Activated naive CD4-positive, alpha-beta T cell treated with anti-CD3 and anti-CD28 coated beads, Interleukin-2, amount 50 U/mL, for 16 hours (primary cell): ENCODE measurements at places on chromosomes 7 and 10.

GRCh38 chr7:147498081-147498480 lies 1092.5 kb upstream of the C7orf33 start:
- no peak for DNase-seq

- no peak for DNase-seq
Measured at GRCh38 chr7:77918676-77919075, 120.1 kb downstream of the PHTF2 start.

DNA sequence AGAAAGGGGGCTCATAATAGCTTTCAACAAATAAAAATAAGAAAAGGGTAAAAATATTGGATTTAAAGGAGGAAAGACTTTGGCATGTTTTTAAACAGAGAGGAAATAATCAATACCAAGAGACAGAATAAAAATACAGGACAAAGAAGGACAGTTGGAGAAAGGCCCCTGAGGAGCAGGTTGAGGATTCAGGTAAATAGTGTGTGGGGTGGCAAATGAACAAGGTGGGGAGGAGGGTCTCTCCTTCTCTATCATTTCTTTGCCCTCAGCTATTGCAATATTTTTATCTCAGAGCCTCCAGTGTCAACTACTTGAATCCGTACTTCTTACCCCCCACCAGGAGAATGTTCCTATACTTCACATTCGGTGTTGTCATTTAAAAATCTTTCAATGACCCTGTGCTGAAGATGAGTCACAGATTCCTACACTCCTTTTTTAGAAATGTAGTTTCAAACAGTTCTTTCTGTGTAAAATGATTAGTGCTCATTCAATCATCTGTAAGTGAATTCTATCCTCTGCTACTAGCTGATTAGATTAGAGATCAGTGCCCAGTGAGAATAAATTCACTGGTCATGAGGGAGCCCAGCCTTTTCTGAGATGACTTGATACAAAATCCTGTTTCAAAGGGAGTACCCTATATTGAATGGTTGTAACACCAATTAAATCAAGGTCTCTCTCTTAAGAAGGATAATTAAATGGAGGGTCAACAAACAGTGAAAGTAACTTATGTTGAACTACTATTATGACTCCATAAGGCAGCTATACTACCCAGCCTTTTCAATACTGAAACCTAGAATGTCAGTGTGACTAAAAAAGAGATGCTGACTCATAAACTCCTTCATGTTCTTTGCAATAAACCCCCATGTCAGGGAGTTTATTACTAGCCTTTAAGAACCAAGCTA lies 50.4 kb upstream of the WNT16 start:
- no peak for DNase-seq

DNA sequence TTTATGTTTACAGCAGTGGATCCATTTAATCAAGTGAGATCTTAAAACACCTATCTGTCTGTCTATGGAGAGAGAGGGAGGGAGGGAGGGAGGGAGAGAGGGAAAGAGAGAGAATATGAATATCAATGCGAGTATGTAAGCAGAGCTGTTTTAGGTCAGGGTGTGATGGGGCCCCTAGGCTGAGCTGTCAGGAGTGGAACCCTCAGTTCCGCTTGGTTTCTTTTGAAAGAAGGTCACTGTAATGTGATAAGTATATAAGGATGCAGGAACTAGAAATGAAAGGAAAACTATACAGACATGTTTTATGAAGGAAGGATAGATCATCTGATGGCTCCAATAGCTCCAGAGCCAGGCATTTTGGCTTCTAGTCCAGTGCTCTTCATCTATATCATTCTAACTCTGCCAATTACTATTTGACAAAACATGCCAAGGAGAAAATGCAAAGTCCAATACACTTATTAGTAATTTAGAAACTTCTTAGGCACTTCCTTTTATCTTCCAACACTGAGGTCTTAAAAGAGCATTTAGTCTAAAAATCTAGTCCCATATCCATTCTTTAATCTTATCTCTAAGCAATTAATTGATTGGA lies 70.3 kb downstream of the NRCAM start:
- no peak for DNase-seq

DNA sequence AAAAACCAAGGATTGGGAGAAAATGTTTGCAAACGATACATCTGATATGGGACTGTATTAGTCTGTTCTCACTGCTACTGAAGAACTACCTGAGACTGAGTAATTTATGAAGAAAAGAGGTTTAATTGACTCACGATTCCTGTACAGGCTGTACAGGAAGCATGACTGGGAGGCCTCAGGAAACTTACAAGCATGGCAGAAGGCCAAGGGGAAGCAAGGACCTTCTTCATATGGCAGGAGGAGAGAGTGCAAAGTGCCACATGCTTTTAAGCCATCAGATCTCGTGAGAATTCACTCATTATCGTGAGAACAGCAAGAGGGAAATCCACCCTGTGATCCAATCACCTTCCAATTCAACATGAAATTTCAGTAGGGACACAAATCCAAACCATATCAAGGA lies 11.0 kb downstream of the ZNF713 start:
- DNase-seq: no peak

DNA sequence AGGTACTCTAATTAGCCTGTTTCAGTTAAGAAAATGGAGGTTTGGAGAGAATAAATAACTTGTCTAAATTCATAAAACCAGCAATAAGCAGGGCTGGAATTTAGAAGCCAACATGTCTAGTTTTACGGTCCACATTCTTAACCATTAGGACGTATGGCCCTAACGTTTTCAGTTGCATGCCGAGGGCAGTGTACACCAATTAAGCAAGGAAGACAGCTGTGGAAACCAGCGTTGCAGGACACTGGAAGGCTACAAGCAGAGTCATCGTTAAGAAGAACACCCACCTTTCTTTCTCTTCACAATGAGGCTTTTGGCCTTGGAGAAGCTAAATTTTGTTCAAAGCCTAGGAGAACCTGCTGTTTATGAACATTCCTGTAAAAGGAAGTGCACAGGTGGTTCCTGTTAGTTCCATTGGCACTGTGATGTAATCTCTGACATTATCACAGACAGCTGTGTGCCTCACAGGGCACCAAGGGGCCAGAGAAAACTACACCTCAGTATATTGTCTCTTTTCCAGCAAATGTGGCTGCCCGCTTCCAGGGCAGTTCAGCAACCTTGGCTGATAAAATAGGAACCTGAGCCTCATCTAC lies 21.0 kb downstream of the MPP7 start:
- DNase-seq: no peak

GRCh38 chr7:55043691-55044370 lies 25.0 kb downstream of the EGFR start:
- no peak for DNase-seq

DNA sequence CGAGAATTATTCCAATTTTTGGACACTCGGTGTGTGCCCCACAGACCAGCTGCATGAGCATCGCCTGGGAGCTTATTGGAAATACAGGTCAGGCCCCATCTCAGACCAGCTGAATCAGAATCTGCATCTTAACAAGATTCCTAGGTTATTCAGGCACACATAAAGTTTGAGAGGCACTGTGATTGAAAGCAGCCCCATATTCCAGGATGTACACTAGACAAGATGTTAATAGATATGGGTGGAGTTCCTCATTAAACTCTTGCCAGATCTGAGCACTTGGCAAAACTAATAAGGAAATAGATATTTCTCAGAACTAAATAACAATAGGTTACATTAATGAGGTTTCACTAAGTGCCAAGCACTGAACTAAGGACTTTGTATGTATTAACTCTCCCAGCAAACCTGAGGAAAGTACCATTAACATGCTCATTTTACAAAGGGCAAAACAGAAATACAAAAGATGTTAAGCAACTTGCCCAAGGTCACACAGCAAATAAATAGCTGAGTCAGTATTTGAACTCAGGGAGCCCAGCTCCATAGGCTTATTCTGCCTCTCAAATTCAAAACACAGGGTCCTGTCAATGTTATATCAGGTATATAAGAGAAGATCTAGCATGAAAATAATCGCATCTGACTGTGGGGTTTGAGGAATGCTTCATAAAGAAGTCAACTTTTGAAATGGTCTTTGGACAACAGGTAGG lies 29.9 kb downstream of the PPP1R3C start:
- no peak for DNase-seq

DNA sequence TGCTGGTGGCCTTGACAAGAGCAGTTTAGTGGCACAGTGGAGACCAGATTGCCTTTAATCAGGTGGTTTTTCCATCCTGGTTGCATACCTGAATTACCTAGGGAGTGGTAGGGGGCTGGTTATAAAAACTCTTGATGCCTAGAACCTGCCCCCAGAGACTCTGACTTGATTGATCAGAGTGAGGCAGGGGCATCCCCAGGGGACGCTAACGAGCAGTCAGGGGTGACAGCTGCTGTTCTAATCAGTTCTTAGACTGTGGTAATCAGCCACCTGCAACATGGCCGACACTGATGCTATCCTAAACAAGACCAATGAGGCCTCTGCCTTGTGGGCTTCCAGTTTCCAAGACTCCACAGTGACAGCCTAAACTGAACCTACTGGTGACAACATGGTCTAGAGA lies 2.0 kb upstream of the OPALIN start:
- DNase-seq: no peak

- no peak for DNase-seq
Measured at GRCh38 chr10:88386821-88387773, 196.0 kb downstream of the RNLS start.

GRCh38 chr7:16369855-16370254 lies 51.5 kb downstream of the CRPPA start:
- no peak for DNase-seq

GRCh38 chr7:128884561-128885369 lies 22.1 kb downstream of the ATP6V1F start:
- DNase-seq: no peak

- DNase-seq: no peak
Measured at GRCh38 chr10:128567551-128567950, 441.3 kb upstream of the MKI67 start.

DNA sequence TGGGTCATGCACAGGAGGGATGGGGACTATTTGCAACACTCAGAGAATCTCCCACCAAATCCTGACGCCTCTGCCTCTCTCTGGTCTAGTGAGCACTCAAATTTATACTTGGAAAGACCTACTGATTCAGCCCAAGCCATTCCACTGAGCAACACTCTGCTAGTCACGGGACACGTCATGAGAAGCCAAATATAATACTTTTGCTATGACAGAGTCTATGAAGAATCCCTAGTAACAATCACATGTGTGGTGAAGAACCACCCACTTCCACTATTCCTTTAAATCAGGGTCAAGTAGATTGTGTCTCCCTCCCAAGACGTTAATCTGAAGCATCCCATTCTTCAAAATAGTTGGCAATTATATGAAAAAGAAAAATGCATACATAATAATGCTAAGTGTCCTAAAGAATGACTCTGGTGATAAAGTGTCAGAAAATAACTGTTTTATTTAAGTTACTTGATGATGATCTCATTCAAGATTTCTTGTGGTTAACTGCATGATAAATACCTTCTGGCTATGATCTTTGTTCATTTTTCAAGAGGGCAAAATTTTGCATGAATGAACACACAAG lies 28.5 kb downstream of the CHCHD3 start:
- no peak for DNase-seq

GRCh38 chr10:18608596-18608995 lies 42.8 kb downstream of the NSUN6 start:
- no peak for DNase-seq

- no peak for DNase-seq
Measured at GRCh38 chr10:65325913-65326312, 1599.9 kb upstream of the LRRTM3 start.

DNA sequence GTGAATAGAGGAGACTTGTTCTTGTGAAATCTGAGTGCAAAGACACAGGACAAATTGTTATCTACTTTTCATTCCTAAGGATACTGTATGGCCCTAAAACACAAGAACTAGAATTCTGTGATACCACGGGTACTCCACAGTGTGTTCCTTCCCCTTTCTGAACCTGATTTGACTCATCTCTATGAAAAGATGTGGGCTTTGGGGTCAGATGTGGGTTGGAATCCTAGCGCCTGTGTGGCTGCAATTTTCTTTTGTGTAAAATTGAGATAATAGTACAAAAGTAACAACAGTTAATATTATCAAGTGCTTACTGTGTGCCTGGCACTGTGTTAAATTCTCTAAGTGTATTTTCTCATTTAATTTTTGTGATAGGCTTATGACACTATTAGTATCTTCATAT lies 8.1 kb downstream of the SRGN start:
- no peak for DNase-seq

- no peak for DNase-seq
Measured at GRCh38 chr7:133853706-133854276, 273.3 kb upstream of the LRGUK start.

DNA sequence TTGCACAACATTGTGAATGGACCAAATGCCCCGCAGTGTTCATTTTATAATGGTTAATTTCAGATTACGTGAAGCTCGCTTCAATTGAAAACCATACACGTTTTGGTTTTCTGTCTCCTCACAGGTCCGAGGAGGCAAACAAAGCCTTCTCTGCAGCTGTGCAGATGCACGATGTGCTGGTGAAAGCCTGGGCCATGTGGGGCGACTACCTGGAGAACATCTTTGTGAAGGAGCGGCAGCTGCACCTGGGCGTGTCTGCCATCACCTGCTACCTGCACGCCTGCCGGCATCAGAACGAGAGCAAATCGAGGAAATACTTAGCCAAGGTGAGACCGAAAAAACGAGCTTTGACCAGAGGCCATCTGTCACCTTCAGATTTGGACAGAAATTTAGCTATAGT lies 110.3 kb downstream of the TRRAP start:
- DNase-seq: no peak

- DNase-seq: no peak
Measured at GRCh38 chr10:48684792-48685623, at the start of gene WDFY4. Gene WDFY4 (plus strand): TSS chr10:48684873. CDS start chr10:48709733, 24,860 bp downstream.

GRCh38 chr7:55081068-55081467 lies 62.3 kb downstream of the EGFR start:
- DNase-seq: no peak

DNA sequence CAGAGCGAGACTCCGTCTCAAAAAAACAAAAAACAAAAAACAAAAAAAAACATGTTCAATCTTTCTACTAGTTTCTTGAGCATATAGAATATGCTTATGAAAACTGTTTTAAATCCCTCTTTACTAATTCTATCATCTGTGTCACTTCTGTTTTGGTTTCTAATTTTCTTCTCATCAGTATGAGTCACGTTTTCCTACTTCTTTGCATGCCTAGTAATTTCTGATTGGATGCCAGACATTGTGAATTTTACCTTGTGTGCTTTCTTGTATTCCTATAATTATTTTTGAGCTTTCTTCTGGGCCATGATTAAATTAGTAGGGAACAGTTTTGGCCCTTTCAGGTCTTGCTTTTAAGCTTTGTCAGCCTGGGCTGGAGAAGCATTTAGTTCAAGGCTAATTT lies 9.9 kb downstream of the MICU1 start:
- no peak for DNase-seq

DNA sequence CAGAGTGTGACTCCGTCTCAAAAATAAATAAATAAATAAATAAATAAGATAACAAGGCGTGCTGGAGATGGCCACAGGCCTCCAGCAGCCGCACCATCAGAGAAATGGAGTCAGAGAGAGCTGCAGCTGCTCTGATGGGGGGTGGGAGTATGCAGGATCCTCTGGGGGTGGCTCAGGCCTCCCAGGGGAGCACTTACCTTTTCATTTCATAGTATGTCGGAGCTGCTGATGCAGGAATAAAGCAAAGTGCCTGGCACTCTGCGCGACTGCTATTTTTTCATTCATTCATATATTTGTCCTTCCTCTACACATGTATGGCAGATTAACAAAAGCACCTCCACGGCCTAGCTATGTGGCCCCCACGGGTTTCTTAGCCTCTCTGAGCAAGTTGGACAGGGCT lies 175.9 kb downstream of the CUX1 start:
- DNase-seq: no peak
